Endothelial cell (in vitro differentiated cells): ENCODE measurements at places on chromosomes 11 and 22. TPM values are rescaled to one million over a fixed set of nuclear protein-coding genes. Genes with fewer than 3 reads are reported as not detected.

NTM gene
- total RNA-seq, result 3.6 TPM

PRR33 gene
- not detected for total RNA-seq

PNPLA5 gene
- not detected for total RNA-seq

MISFA gene
- 2.8 TPM for total RNA-seq

KCNJ4 gene
- 0.21 TPM for total RNA-seq

CHRDL2 gene
- total RNA-seq, result 0.21 TPM

KCNK4 gene
- total RNA-seq, result 0.36 TPM

SGSM1 gene
- 2.4 TPM for total RNA-seq

SMDT1 gene
- 61.1 TPM for total RNA-seq

APOL5 gene
- total RNA-seq, result not detected

DNA sequence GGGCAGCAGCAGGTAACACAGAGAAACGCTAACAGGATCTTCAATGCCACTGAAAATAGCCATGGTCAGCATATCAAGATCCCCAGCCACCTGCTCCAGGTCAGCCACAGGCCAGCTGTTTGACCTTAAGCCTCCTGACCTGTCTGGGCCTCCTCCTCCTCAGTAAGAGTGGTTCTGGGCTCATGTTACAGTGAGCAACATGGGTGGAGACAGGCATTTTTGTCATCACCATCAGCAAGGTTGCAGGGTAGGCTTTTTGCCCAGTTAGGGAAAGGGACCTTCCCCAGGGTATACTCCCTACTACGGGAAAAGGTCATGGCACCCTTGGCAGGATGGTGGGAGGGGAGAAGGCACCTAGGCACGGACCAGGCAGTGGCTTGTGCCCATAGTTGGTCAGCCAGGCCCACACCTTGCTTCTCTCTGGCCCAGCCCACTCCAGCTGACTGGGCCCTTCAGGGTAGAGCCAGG, 131.8 kb upstream of the PARVA start:
- H3K4me3 ChIP-seq, result no peak overlapping the region
- no peak for DNase-seq
- peaks cover 18% of the 10 kb centered on the region for H3K4me1 ChIP-seq
- peaks cover 14% of the 10 kb centered on the region for H3K27me3 ChIP-seq
- no peak overlapping the region for H3K27ac ChIP-seq
- peaks cover 7% of the 10 kb centered on the region for H3K36me3 ChIP-seq

DNA sequence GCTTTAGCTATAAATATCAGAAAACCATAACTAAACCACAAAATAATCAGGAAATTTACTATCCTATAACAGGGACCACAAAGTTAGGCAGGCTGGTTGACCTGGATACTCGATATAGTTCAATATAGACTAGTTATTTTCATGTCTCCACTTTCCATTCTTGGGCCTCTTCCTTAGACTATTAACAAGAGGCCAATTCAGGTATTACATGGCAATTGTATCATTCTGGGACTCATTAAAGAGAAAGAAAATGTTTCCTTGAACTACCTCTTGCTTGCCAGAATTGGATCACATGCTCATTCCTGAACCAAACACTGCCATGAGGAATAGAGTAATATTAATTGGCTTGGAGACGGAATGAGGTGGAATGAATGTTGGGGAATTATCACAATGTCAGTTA, 76.0 kb downstream of the EIF3M start:
- no peak for DNase-seq
- no peaks in the 10 kb centered on the region for H3K36me3 ChIP-seq
- H3K4me1 ChIP-seq, result no peaks in the 10 kb centered on the region
- no peak overlapping the region for H3K4me3 ChIP-seq
- no peak overlapping the region for H3K27ac ChIP-seq

DNA sequence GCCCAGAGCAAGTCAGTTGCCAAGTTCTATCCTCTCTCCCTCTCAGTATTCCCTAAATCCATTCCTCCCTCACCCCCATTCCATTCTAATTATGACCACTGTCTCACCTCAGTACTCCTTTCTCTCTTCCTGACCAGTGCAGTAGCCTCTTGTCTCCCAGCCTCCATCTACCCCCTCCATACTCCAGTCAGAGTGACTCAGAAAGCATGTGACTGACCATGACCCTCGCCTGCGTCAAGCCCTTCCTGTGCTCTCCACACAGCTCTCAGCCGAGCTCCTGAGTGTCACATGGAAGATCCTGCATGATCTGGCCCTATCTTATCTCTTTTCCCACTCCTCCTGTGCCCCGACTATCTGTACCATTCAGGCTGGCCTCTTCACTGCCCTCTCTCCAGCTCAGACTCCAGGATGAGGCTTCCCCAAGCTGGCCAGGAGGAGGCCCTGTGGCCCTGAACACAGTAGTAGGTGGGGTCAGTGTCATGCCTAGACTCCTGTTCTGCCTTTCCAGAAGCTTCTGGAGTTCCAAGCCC, 42.6 kb downstream of the NEU3 start:
- H3K36me3 ChIP-seq, result no peaks in the 10 kb centered on the region
- H3K27me3 ChIP-seq, result peaks cover 5% of the 10 kb centered on the region
- H3K4me3 ChIP-seq, result no peak overlapping the region
- no peak overlapping the region for H3K27ac ChIP-seq
- no peak for DNase-seq
- H3K4me1 ChIP-seq, result no peaks in the 10 kb centered on the region

DNA sequence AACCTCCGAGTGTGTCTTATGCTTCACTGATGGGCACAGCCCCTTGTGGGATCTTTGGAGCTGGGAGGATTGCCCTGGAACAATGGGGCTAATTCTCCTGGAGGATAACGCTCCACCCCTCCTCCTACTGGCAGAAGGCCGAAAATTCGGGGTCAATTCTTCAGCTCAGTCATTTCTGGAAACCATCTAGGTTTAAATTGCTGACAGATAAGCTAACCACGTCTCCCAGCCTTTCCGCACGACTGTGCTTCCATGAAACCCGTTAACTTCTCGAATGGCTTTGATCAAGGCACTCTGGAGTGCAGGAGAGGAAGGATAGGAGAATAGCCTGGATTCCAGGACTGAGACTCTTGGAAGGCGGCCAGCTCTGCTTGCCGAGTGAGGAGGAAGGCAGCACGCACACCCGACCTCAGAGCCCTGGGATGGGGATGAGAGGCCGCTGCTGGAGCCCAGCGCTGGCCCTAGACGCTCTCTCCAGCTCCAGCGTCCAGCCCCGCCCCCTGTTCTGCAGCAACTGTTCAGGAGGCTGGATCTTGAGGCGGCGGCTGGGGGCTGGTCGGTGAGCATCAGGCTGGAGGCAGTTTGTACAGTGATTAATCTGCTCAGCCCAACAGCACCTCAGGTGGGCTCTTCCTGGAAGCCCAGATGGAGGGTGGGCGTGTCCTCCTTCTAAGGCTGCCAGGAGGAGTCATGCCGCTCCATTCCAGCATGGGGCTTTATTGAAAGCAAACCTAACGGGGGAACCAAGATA, 176.7 kb upstream of the NCAM1 start:
- peaks cover 4% of the 10 kb centered on the region for H3K36me3 ChIP-seq
- no peak overlapping the region for H3K4me3 ChIP-seq
- H3K27ac ChIP-seq, result no peak overlapping the region
- H3K4me1 ChIP-seq, result peaks cover 24% of the 10 kb centered on the region
- DNase-seq, result no peak

- peaks cover 3% of the 10 kb centered on the region for H3K36me3 ChIP-seq
- no peak overlapping the region for H3K4me3 ChIP-seq
- peaks cover 6% of the 10 kb centered on the region for H3K27me3 ChIP-seq
Observed at GRCh38 chr22:29254286-29254660, 13.5 kb downstream of the RHBDD3 start.

GRCh38 chr11:34379079-34379478, 21.3 kb upstream of the ABTB2 start:
- peaks cover 13% of the 10 kb centered on the region for H3K36me3 ChIP-seq
- peak overlapping the region; percentile 15 for H3K4me3 ChIP-seq
- no peak overlapping the region for H3K27ac ChIP-seq
- peaks cover 4% of the 10 kb centered on the region for H3K4me1 ChIP-seq
- peaks cover 1% of the 10 kb centered on the region for H3K27me3 ChIP-seq
- no peak for DNase-seq

DNA sequence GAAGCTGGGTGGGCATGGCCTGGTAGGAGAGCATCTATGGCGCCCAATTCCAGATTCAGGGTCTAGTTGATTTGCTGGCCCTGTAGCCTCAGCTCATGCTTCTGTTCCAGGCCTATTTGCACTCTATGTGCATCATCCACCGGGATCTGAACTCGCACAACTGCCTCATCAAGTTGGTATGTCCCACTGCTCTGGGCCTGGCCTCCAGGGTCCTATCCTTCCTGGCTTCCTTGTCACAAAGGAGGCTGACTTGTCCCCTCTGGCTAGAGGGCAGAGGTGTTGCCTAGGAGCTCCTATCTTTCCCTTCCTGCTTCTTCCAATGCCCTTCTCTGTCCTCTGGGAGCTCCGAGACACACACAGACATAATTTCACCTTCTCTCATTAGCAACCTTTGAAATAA, 21.3 kb downstream of the PIK3IP1 start:
- no peak overlapping the region for H3K27ac ChIP-seq
- no peak overlapping the region for H3K4me3 ChIP-seq
- peaks cover 14% of the 10 kb centered on the region for H3K27me3 ChIP-seq
- DNase-seq, result no peak

- H3K4me3 ChIP-seq, result no peak overlapping the region
- no peak for DNase-seq
- H3K36me3 ChIP-seq, result peaks cover 13% of the 10 kb centered on the region
- H3K27me3 ChIP-seq, result peaks cover 7% of the 10 kb centered on the region
- H3K27ac ChIP-seq, result no peak overlapping the region
Observed at GRCh38 chr11:90218606-90219005, 4.2 kb downstream of the CHORDC1 start.

GRCh38 chr11:122979103-122979814, 2.4 kb downstream of the BSX start:
- DNase-seq, result peak; percentile 15
- H3K4me3 ChIP-seq, result no peak overlapping the region
- peaks cover 35% of the 10 kb centered on the region for H3K4me1 ChIP-seq
- H3K27me3 ChIP-seq, result peaks cover 36% of the 10 kb centered on the region
- H3K27ac ChIP-seq, result no peak overlapping the region

- H3K27me3 ChIP-seq, result peaks cover 3% of the 10 kb centered on the region
- H3K27ac ChIP-seq, result no peak overlapping the region
- H3K4me1 ChIP-seq, result peaks cover 12% of the 10 kb centered on the region
- no peak for DNase-seq
- peaks cover 3% of the 10 kb centered on the region for H3K36me3 ChIP-seq
Observed at GRCh38 chr11:118872403-118872821, 11.3 kb upstream of the CXCR5 start.

- no peaks in the 10 kb centered on the region for H3K36me3 ChIP-seq
- no peak for DNase-seq
- no peaks in the 10 kb centered on the region for H3K27me3 ChIP-seq
- no peak overlapping the region for H3K27ac ChIP-seq
Observed at GRCh38 chr11:113142508-113142907, 171.9 kb upstream of the TTC12 start.

DNA sequence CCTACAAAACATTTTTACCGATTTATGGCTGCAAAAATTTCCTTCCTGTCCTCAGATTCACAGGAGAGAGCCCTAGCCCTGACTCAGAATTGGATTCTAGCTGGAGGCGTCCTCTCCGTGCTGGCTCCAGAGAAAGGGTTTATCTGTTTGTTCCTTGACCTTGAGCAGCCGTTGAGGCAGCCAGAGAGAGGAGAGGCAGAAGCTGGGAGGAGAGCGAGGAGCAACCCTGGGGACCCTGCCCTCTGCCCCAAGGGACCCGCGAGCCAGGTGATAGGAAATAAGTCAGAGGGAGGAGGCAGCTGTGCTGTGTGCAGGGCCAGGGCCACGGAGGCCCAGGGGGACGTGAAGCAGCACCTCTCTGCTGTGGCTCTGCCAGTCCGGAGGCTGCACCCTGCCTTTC, 75.6 kb downstream of the IGLL1 start:
- peaks cover under 1% of the 10 kb centered on the region for H3K27me3 ChIP-seq
- peaks cover 9% of the 10 kb centered on the region for H3K4me1 ChIP-seq
- H3K4me3 ChIP-seq, result no peak overlapping the region
- no peak for DNase-seq

DNA sequence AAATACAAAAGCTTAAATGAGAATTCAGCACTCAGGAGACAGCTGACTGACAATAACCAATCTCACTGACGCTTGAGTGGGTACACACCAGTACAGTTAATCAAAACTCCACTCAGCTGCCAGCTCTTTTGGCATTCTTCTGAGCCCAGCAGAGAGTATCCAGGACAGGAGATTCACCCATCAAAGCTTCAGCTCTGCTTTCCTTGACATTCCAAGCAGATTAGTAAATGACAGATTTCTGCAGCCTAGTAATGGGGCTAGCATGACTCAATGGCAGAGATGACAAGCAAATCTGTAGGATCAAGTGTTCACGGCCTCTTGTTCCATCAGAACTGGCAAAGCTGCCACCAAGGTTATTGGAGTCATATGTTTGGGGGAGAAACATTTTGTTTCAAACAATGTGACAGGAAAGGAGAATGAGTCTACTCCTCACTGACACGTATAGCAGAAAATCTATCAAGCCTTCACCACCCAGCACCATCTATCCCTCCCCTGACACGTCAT, 420.0 kb downstream of the DYNC2H1 start:
- no peak overlapping the region for H3K4me3 ChIP-seq
- DNase-seq, result no peak
- no peak overlapping the region for H3K27ac ChIP-seq
- no peaks in the 10 kb centered on the region for H3K4me1 ChIP-seq

- peaks cover 57% of the 10 kb centered on the region for H3K4me1 ChIP-seq
- no peak overlapping the region for H3K27ac ChIP-seq
- DNase-seq, result no peak
- no peak overlapping the region for H3K4me3 ChIP-seq
- peaks cover 27% of the 10 kb centered on the region for H3K36me3 ChIP-seq
Observed at GRCh38 chr11:68116126-68116525, 5.1 kb downstream of the CHKA start.

DNA sequence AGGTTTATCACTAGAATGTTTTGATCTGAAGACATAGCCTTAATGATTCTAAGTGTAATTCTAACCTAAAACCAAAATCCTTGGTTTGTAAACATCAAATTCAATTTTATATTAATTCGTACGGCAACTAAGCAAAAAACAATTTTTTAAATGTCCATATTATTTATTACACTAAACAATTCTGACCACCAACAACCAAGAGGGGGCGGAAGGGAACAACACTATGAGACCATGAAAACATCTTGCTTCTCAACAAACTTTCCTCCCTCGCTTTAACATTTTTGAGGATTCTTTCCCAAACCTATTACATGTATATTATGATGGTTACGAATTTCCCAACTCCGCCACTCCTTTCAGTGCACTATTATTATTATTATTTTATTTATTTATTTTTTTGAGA, 6.5 kb upstream of the UCP2 start:
- no peaks in the 10 kb centered on the region for H3K36me3 ChIP-seq
- no peak overlapping the region for H3K4me3 ChIP-seq
- DNase-seq, result no peak
- H3K27me3 ChIP-seq, result peaks cover 1% of the 10 kb centered on the region
- H3K4me1 ChIP-seq, result peaks cover 2% of the 10 kb centered on the region

- H3K27ac ChIP-seq, result no peak overlapping the region
- no peak for DNase-seq
- H3K36me3 ChIP-seq, result peaks cover 4% of the 10 kb centered on the region
- H3K4me1 ChIP-seq, result peaks cover 33% of the 10 kb centered on the region
- peaks cover 2% of the 10 kb centered on the region for H3K27me3 ChIP-seq
Observed at GRCh38 chr11:9182180-9182871, 82.8 kb downstream of the DENND5A start.
